ENCODE measurements at places on chromosomes 2 and 18.

- no peak for DNase-seq
Observed at GRCh38 chr2:26561918-26562810, 79.0 kb downstream of the CIB4 start.

GRCh38 chr2:25168256-25169072 is at the start of gene POMC:
Gene POMC (minus strand): TSS chr2:25168580. CDS start chr2:25164772, 3,808 bp downstream.
- peak; percentile 16 for DNase-seq

DNA sequence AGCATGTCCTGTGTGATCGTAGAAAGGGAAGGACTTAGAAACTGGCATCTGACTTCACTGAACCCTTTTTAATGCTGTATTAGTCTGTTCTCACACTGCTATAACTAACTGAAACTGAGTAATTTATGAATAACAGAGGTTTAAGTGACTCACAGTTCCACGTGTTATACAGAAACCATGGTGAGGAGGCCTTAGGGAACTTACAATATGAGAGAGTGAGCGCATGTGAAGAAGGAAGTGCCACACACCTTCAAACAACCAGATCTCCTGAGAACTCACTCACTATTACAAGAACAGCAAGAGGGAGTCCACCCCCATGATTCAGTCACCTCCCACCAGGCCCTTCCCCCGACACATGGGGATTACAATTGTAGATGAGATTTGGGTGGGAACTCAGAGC is 811.3 kb downstream of the CPS1 start:
- no peak for DNase-seq

DNA sequence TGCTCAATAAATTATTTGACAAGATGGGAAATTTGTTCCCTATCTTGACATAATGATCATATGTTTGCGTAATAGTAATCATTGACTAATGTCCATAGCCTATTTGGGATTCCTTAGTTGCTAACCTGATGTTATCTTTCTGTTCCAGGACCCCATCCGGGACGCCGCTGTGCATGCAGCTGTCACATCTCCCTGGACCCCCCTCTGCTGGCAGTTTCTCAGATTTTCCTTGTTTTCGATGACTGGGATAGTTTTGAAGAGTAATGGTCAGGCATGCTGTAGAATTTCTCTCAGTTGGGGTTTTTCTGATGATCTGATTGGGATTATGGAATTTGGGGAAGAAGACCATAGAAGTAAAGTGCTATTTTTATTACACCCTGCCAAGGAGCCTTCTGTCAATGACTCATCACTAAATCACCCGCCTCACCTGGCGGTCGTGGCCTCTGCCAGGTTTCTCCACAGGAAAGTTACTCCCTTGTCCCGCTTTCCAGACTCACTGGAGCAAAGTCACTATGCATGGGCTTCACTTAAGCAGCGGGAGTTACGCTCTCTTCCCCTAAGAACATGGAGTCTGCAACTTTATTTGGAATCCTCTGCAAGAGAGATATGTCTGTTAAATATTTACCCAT is 19.9 kb upstream of the TMEM18 start:
- DNase-seq, result no peak

Data from T-helper 9 cell (primary cell).